ENCODE measurements at places on chromosomes 3 and 15.

- H3K36me3 ChIP-seq = no peaks in the 10 kb centered on the region
- no peaks in the 10 kb centered on the region for H3K4me1 ChIP-seq
- H3K27me3 ChIP-seq = no peaks in the 10 kb centered on the region
- H3K27ac ChIP-seq = no peak overlapping the region
Observed at GRCh38 chr15:58246041-58246440, 107.9 kb downstream of the AQP9 start.

DNA sequence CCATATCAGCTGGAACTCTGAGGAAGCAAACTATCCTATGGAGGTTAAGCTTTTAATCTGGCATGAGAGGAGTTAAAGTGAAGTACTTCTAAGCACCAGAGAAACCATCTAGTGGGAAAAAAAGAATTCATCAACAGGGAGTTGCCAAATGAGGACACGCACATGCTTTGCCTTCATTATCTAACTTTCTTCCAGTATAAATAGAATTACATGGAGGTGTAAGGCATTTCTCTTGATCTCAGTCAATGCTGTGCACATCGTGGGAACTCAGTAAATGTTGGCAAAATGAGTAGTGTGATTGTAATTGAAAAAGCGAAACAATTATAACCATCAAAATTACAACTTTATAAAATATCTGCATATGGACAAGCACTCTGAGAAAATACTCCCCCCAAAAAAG, 8.0 kb upstream of the GSK3B start:
- no peaks in the 10 kb centered on the region for H3K36me3 ChIP-seq
- H3K27me3 ChIP-seq = no peaks in the 10 kb centered on the region
- no peak overlapping the region for H3K4me3 ChIP-seq
- no peak overlapping the region for H3K27ac ChIP-seq
- peaks cover 8% of the 10 kb centered on the region for H3K4me1 ChIP-seq

DNA sequence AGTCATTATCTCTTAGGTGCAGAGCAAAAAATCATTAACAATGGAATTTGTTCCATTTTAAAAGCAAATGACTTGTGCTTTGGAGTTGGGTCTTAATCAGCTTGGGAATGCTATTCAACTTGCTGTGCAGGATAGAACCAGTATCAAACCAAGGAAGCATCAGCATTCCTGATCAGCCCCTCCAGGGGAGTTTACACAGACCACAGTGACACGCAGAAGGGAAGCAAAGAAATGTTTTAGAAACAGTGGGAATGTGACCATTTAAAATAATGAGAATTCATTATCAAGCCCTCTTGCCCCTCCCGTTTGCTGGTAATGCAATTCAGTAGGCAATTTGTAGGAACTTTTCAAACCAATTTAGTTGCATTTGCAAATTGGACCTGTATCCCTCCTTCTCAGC, 155.1 kb downstream of the LRTM1 start:
- H3K4me1 ChIP-seq = no peaks in the 10 kb centered on the region
- no peaks in the 10 kb centered on the region for H3K27me3 ChIP-seq
- H3K36me3 ChIP-seq = no peaks in the 10 kb centered on the region
- no peak overlapping the region for H3K27ac ChIP-seq

- no peak overlapping the region for H3K4me3 ChIP-seq
- H3K36me3 ChIP-seq = no peaks in the 10 kb centered on the region
- H3K4me1 ChIP-seq = no peaks in the 10 kb centered on the region
- H3K27me3 ChIP-seq = 0 out of 2 replicates have a peak, but pooled peaks cover 6% of the 10 kb centered on the region
- no peak for DNase-seq
- H3K27ac ChIP-seq = no peak overlapping the region
Observed at GRCh38 chr3:181691901-181692300, 19.8 kb upstream of the SOX2 start.
